Dorsolateral prefrontal cortex (tissue), 122 donors: ENCODE measurements at places on chromosomes 2 and 18. TPM values are rescaled to one million over a fixed set of nuclear protein-coding genes. Genes with fewer than 3 reads are reported as not detected.

- DNase-seq, result no peak
These were observed 20.9 kb downstream of the SLC8A1 start for GRCh38 chr2:40430776-40431599.

- DNase-seq, result no peak
These were observed 64.8 kb downstream of the TNFRSF11A start for GRCh38 chr18:62389761-62390481.

DNA sequence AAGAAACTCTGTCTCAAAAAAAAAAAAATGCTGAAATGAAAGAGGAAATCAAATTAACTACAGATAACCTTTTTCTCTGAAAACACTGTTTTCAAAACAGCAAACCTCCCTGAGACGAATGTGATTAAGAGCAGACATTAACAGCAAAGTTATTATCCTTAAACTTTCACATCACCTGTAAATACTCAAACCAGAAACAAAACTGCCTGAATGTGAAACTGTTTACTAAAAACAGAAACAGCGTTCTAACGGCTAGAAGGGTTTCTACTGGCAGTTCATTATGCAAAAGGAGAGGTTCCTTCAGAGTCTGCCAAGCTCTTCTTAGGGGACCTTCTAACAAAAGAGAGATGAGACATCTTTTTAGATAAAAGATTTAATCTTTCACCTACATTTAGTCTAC lies 45.9 kb downstream of the PNO1 start:
- DNase-seq, result no peak

DNA sequence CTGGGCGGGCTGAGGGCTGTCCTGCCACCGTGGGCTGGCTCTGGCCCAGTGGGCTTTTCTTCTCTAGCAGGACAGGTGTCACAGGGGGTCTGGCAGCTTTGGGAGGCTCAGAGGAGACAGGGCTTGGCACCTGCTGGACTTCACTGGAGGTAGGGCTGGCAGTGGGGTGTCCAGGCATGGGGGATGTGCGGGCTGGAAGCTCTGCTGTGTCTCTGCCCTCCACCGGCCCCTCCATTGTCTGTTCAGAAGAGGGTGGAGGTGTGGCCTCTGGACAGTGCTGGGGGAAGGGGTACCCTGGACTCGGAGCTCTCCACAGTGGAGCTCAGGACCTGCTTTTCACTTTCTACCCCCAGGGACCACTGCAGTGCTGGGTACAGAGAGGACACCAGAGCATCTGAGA lies 9.2 kb downstream of the PTPRN start:
- DNase-seq, result no peak

- no peak for DNase-seq
These were observed 60.9 kb downstream of the LOXHD1 start for GRCh38 chr18:46596119-46596518.

DNA sequence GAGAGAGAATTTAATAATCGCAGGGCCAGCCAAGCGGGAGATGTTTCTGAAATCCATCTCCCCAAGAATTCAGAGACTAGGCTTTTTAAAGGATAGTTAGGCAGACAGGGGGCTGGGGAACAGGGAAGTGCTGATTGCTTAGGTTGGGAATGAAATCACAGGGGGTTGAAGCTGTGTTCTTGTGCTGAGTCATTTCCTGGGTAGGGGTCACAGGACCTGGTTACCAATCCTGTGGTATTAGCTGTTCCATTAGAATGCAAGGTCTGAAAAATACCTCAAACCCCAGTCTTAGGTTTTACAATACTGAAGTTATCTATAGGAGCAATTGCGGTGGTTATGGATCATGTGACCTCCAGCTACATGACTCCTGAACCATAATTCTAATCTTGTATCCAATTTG lies 4.6 kb downstream of the SP140 start:
- DNase-seq, result no peak

GRCh38 chr2:222651718-222652418 lies 4.0 kb downstream of the FARSB start:
- DNase-seq, result no peak

DNA sequence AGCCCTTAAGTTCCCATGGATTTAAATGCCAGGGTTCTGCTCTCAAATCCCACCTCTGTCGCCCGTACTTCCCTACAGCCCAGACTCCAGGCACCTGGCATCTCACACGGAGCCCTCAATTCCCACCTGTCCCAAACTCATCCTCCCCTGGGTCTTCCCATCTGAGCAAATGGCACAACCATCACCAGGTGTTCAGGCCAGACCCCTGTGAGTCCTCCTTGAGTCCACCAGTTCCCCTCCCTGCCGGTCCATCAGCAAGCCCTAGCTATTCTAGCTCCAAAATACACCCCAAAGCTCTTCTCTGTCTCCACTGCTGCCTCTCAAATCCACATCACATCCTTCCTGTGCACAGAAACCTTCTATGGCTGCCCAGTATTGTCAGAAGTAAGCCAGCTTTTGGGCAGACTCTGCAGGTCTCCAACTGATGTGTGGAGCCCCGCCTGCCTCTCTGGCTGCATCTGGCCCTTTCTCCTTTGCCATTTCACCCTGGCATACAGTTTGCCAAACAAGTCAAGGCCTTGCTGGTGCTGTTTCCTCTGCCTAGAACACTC lies 67.7 kb downstream of the DNMT3A start:
- DNase-seq, result no peak

DNA sequence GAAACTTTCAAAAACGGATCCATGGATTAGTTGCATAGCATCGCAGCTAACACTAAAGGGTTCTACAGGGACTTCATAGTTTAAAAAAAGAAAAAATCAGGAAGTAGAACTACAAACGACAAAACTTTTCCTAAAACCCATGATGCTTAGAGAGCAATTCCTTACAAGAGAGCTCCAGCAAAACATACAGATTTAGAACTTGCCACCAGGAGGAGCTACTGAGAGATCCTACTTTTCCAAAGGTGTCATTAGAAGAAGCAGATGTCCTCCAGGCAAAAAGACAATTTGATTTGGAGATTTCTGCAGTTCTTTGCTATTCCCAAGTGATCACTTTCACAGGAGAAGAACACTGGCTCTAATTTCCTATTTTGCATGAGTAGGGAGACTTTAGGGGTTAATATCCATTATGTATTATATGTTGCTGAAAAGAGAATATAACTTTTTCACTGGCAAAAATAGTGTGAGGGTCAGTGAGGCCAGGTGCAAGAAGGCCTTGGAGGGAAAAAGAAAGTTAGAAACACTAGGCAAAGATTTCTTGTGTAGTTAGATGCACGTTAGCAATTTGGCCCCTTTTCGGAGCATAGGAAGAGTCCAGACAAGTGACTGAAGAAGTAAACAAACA lies 436.2 kb downstream of the SUCLG1 start:
- no peak for DNase-seq

- DNase-seq, result no peak
These were observed 149.6 kb downstream of the MTCL1 start for GRCh38 chr18:8854962-8855361.

- DNase-seq, result no peak
These were observed 158.9 kb downstream of the MSH2 start for GRCh38 chr2:47561906-47562305.

- DNase-seq, result no peak
These were observed 797.3 kb downstream of the BCL11A start for GRCh38 chr2:59756150-59756549.

DNA sequence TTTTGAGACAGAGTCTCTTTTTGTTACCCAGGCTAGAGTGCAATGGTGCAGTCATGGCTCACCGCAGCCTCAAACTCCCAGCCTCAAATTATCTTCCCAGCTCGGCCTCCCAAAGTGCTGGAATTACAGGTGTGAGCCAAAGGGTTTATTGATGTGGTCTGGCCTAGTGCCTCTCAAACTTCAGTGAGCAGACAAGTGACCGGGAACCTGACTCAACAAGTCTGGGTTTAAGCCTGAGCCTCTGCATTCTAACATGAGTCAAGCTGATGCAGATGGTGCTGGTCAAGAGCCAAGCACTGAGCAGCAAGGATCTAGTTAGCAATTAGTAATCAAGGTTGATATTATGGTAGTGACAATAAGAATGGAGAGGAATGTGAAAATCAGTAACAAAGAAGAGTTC lies 21.3 kb downstream of the CDK15 start:
- DNase-seq, result no peak

GRCh38 chr2:138324068-138324771 lies 177.3 kb upstream of the SPOPL start:
- DNase-seq, result no peak

DNA sequence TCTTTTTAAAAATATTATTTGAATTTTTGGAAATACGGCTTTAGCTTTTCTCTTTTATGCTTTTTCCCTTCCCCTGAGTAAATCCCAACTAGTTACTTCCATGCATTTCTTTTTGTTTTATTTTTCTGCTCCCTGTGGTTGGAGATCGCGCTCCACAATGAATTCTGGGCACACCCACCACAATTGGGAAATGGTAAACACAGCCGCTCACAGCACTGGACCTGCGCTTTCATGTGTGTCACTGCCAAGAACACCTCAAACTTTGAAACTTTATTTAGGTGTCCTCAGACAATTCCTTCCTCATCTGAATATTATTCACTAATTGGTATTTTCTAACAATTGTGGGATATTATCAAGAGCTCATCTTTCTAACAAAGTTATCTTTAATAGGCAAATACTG lies 82.8 kb upstream of the TMEM18 start:
- no peak for DNase-seq

- no peak for DNase-seq
These were observed 42.5 kb downstream of the DPYSL5 start for GRCh38 chr2:26890341-26891000.

- DNase-seq, result no peak
These were observed 48.3 kb downstream of the THUMPD2 start for GRCh38 chr2:39730685-39731302.

- DNase-seq, result no peak
These were observed 161.5 kb downstream of the ZNF521 start for GRCh38 chr18:25190472-25190871.

GRCh38 chr18:74288041-74288440 lies 3.7 kb downstream of the CYB5A start:
- no peak for DNase-seq

GRCh38 chr2:85765081-85765731 lies 11.4 kb downstream of the ATOH8 start:
- DNase-seq, result no peak

- DNase-seq, result no peak
These were observed 541.4 kb upstream of the DDX18 start for GRCh38 chr2:117273009-117273671.

GRCh38 chr18:473802-474201 lies 26.7 kb downstream of the COLEC12 start:
- no peak for DNase-seq

GRCh38 chr2:184877909-184878308 lies 279.6 kb downstream of the ZNF804A start:
- DNase-seq, result no peak

DNA sequence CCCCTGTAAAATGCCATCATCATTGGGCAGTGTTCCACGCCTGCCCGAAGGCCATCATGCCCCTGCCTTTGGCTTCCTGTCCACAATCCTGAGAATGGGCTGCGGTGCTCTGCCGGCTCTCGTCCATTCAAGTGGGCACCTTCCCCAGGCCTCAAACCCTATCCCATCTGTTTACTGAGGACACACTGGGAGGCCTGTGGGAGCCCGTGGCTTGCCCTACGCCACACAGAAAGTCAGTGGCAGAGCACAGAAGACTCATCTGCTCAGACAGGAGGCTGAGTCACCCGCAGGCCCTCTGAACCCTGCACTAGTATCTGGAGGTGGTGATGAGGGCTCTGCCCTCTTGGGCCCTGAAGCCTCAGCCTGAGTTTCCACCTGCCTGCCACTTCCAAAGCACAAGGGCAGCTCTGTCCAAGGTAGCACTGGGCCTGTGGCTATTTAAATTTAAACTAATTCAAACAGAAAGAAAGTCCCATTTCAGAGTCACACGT lies 19.1 kb upstream of the ANKRD53 start:
- DNase-seq, result no peak

DNA sequence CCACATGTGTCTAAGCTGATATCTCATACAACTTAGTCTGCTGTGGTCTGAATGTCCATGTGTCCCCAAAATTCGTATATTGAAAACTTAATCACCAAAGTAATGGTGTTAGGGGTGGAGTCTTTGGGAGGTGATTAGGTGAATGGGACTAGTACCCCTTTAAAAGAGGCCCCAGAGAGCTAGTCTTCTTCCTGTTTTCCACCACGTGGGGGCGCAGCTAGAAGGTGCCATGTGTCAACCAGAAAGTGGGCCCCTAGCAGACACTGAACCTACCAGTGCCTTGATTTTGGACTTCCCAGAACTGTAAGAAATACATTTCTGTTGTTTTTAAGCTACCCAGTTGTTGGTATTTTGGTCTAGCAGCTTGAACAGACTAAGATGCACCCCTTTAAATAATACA lies 86.6 kb downstream of the ASB1 start:
- no peak for DNase-seq

GRCh38 chr2:73730810-73731209 lies 6.3 kb downstream of the TPRKB start:
- DNase-seq, result no peak

DNA sequence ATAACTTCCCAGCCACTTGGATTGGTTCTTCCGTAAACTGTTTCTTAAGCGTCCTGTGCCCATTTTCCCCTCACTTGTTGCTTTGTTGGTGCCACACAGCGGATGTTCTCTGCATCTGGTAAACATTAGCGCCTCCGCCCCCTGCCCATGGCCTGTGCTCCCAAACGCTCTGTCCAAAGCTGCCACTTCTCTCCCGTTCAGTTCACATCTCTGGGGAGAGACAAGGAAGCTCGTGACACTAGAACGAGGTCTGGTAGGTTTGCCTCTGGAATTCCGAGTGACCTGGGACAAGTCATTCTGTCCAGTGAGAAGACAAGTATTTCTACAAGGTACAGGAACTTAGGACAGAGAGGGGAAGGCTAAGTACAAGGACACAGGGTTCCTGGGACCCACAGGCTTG lies 9.4 kb downstream of the COPS9 start:
- no peak for DNase-seq

DNA sequence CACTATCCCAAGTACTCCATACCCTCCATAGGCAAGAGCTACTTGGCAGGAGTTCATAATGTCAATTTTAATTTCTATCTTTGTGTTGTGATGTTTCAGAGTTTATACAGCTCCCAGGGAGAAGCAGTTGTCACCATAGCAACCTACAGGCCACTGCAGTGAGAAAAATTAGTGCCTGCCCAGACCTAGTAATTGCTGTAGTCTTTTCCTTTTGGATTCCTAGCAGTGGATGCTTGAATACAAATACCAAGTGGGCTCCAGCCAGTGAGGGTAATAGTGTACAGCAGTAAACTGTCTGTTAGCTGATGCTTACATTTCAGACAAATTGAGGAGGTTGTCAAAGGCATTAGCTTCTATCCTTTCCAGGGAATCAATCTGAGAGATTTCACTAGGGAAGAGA lies 26.7 kb downstream of the LHCGR start:
- no peak for DNase-seq

GRCh38 chr2:10048501-10049171 lies 5.3 kb downstream of the KLF11 start:
- DNase-seq, result no peak

GRCh38 chr2:232113821-232114220 lies 152.3 kb downstream of the DIS3L2 start:
- DNase-seq, result no peak

DNAH6 gene
- 9.6 TPM for total RNA-seq

AMER3 gene
- total RNA-seq, result 30.3 TPM

PMAIP1 gene
- not detected for total RNA-seq

UGT1A10 gene
- not detected for total RNA-seq

CNDP1 gene
- 86.1 TPM for total RNA-seq

RAB17 gene
- total RNA-seq, result 3.1 TPM

VWA3B gene
- 0.41 TPM for total RNA-seq

CAPN14 gene
- 1.3 TPM for total RNA-seq

ATP6V1B1 gene
- not detected for total RNA-seq

CYS1 gene
- total RNA-seq, result 7.3 TPM

GPR155 gene
- 34.4 TPM for total RNA-seq

TFCP2L1 gene
- 2.6 TPM for total RNA-seq

CRYGC gene
- total RNA-seq, result not detected

OTOS gene
- 7.6 TPM for total RNA-seq

SLC5A7 gene
- total RNA-seq, result not detected
